CD8-positive, alpha-beta T cell (primary cell): ENCODE measurements at places on chromosomes 2 and 18.

DNA sequence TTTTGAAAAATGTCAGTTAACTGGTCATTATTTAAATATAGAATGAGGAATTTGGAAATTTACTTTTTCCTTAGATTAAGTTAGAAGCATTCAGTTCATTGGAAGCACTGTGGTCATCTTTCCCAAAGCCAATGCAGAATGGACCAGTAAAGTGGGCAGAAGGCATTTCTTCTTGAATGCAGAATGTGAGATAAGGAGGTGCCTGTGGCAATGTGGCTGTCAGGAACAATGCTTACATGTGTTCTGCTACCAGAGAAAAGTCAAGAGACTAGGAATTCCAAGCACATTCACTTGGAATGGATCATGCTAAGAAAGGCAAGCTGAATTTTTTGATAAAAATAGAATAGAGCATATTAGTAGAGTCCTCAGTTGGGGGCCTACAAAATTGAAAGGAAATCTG, 295.0 kb upstream of the KCNH7 start:
- no peak for DNase-seq

- DNase-seq = no peak
Measured at GRCh38 chr2:128564131-128564530, 245.5 kb upstream of the HS6ST1 start.

- DNase-seq = no peak
Measured at GRCh38 chr2:68506170-68506569, 38.8 kb downstream of the APLF start.

DNA sequence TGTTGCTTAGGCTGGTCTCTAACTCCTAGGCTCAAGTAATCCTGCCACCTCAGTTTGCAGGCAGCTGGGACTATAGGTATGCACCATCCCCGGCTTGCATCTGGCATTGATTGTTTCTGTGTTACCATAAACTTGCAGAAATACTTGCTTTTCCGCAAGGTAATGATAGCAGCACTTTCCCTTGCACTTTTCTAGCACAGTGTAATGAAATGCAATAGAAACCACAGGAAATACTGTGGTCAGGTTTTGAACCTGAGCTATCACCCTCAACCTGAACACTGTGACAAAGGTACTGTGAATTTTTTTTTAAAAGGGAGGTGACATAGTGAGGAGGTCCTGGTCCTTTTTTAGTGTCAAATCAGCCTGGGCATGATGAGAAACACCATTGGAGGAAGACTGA, 38.3 kb downstream of the DHRS9 start:
- peak; percentile 78 for DNase-seq

DNA sequence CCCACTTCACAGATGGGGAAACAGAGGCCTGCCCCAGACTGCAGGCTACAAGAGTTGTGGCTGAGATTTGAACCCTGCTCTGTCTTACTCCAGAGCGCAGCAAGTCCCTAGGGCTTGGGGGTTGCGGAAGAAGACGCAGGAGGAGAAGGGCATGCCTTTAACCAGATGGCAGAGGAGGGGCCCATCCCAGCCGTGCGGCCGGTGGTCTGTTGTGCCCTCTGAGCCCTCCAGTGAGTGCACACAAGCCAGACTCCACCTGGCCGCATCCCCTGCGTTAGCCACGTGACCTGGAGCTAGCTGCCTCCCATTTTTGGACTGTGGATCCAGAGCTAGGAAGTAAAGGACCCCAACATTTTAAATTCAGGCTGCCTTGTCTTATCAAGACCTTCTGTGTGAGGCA, 2.8 kb downstream of the KCNIP3 start:
- no peak for DNase-seq

- no peak for DNase-seq
Measured at GRCh38 chr2:157901325-157901724, 25.2 kb upstream of the ACVR1 start.

DNA sequence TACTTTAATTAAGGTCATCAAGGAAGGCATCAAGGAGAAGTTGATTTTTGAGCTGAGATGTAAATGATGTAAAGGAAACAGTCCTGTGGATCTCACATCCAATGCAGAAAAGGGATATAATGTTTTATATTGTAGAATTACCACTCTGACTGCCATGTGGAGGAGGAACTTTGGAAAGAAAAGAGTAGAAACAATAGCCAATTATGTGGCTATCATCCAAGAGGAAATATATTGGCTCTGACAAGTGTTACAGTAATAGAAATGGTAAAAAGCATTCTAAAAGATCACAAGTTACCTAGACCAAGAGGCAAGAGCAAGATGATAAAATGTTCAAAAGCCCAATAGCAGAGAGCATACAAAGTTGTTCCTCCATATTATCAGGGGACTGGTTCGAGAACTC, 26.8 kb downstream of the BARD1 start:
- DNase-seq = no peak

- DNase-seq = no peak
Measured at GRCh38 chr2:69210385-69210784, 176.6 kb downstream of the GFPT1 start.

- no peak for DNase-seq
Measured at GRCh38 chr2:28471701-28472236, 24.1 kb upstream of the PLB1 start.

DNA sequence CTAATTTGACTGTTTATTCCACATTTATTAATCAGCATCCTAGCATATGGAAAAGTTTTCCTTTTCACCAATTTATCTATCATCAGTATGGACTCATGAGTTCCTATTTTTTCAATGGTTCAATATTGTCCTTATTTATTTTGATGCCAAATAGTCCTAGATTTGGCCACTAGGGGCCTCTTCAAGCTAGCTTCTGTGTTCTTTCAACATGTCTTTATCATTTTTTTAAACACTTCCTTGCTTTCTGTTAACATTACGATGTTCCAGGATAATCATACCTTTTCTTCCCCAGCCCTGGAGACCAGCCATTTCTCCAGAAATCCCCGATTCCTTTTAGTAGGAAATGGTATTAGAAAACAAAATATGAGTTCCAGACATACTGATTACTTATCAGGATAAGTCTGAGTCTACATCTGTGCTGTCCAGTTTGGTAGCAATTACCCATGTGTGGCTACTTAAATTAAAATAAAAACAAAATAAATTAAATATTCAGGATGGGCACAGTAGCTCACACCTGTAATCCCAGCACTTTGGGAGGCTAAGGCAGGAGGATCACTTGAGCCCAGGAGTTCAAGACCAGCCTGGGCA, 70.6 kb downstream of the RPE start:
- DNase-seq = no peak

- DNase-seq = no peak
Measured at GRCh38 chr2:19739256-19739655, 162.5 kb downstream of the TTC32 start.

- DNase-seq = no peak
Measured at GRCh38 chr2:86616502-86616901, 7.2 kb downstream of the RNF103 start.

- DNase-seq = no peak
Measured at GRCh38 chr2:215609089-215610032, 173.5 kb upstream of the FN1 start.

DNA sequence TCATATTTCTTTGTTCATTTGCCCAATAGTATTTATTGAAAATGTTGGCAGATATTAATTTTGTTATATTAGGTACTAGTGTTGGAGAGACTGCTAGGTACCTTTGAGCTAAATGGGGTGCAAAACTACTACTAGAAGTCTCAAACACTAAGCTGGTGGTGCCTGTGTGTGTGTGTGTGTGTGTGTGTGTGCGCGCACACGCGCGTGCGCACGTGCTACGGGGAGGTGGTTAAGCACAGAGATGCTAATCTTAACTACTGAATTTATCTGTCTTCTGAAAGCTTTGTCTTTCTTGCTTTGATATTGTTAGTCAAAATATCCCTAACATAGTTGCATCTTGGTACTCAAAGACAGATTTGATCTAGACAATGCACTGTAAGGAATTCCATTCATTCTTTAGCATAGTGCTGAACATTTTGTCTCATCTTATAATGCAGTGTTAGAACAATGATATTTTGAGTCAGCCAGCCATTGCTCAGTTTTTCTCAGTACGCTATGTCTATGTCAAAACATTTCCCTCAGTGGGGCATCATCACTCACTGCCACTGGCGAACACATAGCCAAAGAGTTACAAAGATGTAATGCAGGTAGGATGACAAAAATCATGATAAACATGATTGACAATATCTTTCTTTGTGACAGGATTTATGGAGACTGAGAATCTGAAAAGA, 396.0 kb upstream of the RGPD4 start:
- DNase-seq = no peak

- DNase-seq = no peak
Measured at GRCh38 chr2:172350839-172351479, 76.4 kb upstream of the ITGA6 start.

DNA sequence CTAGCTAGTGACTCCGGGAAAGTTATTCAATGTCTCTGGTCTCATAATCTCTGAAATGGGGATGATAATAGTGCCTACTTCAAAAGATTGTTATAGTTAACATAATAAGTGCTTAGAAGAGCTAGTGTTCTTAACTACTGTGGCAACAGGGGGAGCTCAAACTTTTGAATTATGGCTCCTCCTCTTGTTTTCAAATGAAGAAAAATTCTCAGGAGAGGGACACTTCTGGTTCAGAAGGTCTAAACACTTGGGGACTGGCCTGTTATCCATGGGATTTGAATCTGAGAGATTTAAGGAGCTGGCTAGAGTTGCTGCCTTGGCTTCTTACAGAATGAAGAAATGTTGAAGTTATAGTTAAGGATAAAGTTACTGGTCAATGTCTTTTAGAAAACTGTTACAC, 92.2 kb upstream of the ITGB6 start:
- DNase-seq = no peak

GRCh38 chr2:172256886-172257285, 154.2 kb upstream of the DLX2 start:
- no peak for DNase-seq

DNA sequence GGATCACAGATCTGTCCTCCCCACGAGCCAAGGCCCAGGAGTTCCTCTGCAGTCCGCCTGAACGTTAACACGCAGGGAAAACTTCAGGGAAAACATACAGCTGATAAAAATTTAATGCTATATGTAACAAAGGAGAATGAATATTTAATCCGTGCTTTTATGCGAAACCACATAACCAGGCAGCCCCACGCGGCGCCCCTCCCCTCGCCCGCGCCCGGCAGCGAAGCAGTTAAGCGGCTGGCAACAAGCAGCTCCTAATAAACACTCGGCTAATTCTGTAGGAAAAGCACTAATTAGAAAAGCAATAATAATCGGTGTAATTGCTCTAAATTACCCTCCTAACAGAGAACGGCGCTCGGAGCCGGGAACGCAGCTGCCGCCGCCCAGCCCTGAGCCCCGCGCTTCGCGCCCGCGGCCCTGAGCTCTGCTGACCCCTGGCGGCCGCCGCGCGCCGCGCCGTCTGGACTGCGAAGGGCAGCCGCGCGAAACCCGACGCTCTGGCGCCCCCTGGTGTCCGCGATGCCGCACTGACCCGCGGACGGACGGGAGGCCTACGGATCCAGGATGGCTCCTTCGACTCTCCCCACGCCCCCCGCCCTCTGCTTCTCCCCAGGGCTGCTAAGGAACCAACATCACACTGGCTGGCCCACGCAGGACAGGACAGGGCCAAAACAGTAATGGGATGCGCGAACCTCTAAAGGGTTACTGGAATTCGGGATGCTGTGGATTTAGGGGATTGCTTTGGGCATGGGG, 181.4 kb downstream of the SMAD2 start:
- DNase-seq = peak; percentile 78

DNA sequence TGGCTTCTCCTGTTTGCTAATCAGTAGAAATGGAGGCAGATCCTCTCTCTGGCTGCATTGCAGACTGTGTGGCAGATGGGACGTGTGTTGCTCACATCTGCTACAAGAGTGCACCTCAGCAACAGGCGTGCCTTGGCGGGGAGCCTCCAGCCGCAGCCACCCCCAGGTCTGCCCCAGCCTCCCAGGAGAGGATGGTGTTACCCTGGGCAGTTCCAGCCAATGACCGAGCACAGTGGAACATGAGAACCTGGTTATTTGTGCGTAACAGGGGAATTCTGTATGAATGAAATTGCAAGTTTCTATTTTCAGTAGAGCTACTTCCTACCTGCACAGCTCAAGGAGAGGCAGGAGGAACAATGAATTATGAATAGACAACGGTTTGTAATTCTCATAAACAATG, 130.6 kb upstream of the CBLN2 start:
- no peak for DNase-seq

GRCh38 chr2:37459095-37459981, 114.9 kb downstream of the QPCT start:
- DNase-seq = peak; percentile 12

DNA sequence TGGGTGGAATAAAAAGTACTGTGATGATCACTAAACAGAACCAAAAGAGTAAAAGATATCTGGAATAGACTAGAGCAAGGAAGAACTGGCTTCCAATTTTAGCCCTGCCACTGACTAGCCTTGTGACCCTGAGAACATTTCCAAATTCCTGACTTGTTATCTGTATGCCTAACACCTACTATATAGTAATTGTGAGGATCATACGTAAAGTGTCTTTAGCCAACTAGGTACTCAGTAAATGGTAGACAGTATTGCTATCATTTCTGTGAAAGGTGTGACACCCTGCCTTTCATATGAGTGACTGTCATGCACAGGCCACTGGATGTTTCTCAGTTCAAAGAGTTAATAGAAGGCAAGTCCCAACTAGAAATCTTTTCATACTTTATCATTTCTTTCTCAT, 29.8 kb downstream of the CYTIP start:
- DNase-seq = peak; percentile 57

DNA sequence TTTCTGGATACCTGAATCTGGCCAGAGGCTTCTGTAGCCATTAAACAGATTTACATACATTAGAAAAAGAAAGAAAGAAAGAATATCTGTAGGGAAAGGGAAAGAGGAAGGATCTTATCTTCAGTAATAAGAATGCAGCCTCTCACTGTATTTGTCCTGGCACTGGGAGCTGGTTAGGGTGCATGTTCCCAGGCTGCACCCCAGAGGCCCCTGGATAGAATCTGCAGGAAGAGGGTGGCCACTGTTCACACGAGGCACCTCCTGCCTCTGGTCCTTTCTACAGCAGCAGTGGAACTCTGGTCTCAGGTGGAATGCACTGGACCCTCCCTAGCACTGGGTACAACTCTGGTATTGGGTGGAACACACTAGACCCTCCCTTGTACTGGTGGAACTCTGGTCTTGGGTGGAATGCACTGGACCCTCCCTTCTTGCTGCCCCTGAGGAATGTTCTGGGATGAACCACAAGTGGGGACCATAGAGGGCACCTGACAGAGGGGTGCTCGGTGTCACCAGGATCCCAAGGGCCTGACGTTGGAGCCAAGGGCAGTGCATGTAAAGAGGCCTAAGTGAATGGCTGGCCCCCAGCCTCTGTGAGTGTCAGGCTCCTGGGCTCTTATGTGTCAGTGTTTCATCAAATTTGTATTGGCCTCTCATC, 27.4 kb upstream of the PXDN start:
- DNase-seq = no peak
